HTR-8/SVneo (cell line): ENCODE measurements at places on chromosomes 4 and X.

GRCh38 chr4:52996261-52997131 is 134.4 kb downstream of the RASL11B start:
- no peak for DNase-seq

DNA sequence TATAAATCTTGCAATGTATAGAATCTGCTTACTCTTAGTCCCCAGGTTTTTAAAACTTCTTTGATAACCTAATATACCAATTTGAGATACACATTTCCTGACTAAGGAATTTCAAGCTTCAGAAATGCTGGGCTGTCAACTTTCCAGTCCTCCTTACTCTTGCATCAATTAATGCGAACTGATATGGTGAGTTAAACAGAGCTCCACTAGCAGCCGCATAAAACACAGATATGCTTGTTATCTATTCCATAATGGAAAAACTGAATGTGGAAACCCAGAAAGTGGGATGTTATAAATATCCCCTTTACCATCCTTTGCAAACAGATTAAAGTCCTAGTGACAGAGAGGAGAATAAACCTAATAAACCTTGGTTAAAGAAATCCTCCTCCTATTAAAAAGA is 1913.7 kb downstream of the STIM2 start:
- DNase-seq, result no peak

- no peak for DNase-seq
These were observed 32.8 kb downstream of the CLDN22 start for GRCh38 chr4:183287309-183287659.

- no peak for DNase-seq
These were observed 14.2 kb upstream of the ADD1 start for GRCh38 chr4:2829321-2829932.

- peak; percentile 33 for DNase-seq
These were observed 40.6 kb downstream of the ARHGAP10 start for GRCh38 chr4:147772459-147772969.

- no peak for DNase-seq
These were observed 332.7 kb downstream of the PABPC4L start for GRCh38 chr4:133868856-133869255.
